ENCODE measurements at places on chromosomes 1 and 21. TPM values are rescaled to one million over a fixed set of nuclear protein-coding genes. Genes with fewer than 3 reads are reported as not detected.

PRRX1 gene
- total RNA-seq, result 0.25 TPM

PLA2G2A gene
- not detected for total RNA-seq

CD84 gene
- not detected for total RNA-seq

PLPP3 gene
- total RNA-seq, result 59.7 TPM

PADI2 gene
- under 0.01 TPM for total RNA-seq

Measured in dermis microvascular lymphatic vessel endothelial cell (primary cell).